ENCODE measurements at places on chromosomes 7 and 10.

DNA sequence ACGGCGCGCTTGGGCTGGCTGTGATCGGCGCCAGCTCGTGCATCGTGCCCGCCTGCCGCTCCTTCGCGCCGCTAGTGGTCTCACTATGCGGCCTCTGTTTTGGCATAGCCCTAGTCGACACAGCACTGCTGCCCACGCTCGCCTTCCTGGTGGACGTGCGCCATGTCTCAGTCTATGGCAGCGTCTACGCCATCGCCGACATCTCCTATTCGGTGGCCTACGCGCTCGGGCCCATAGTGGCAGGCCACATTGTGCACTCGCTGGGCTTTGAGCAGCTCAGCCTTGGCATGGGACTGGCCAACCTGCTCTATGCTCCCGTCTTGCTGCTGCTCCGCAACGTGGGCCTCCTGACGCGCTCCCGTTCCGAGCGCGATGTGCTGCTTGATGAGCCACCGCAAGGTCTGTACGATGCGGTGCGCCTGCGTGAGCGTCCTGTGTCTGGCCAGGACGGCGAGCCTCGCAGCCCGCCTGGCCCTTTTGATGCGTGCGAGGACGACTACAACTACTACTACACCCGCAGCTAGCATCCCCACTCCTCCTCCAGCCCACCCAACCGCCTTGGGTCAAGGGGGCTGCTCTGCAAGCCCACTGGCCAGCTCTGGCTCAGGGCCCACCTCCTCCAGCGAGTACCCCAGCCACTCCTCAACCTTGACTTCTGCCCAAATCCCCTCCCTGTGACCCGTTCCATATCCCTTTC, 1.9 kb downstream of the SLC18A3 start:
- no peak overlapping the region for H3K4me3 ChIP-seq
- no peaks in the 10 kb centered on the region for H3K36me3 ChIP-seq
- no peak for DNase-seq
- peaks cover 70% of the 10 kb centered on the region for H3K27me3 ChIP-seq

- no peaks in the 10 kb centered on the region for H3K36me3 ChIP-seq
- no peak overlapping the region for H3K27ac ChIP-seq
- H3K4me1 ChIP-seq = no peaks in the 10 kb centered on the region
These were observed 22.3 kb upstream of the SEC61G start for GRCh38 chr7:54781134-54781920.

- H3K4me3 ChIP-seq = no peak overlapping the region
- no peak for DNase-seq
- peaks cover 1% of the 10 kb centered on the region for H3K4me1 ChIP-seq
- no peak overlapping the region for H3K27ac ChIP-seq
- H3K27me3 ChIP-seq = no peaks in the 10 kb centered on the region
- H3K36me3 ChIP-seq = no peaks in the 10 kb centered on the region
These were observed 90.0 kb upstream of the AOAH start for GRCh38 chr7:36814311-36814710.

GRCh38 chr7:45258533-45259226, 101.1 kb downstream of the RAMP3 start:
- H3K4me3 ChIP-seq = no peak overlapping the region
- H3K4me1 ChIP-seq = no peaks in the 10 kb centered on the region
- peaks cover 9% of the 10 kb centered on the region for H3K27me3 ChIP-seq
- H3K27ac ChIP-seq = no peak overlapping the region
- H3K36me3 ChIP-seq = no peaks in the 10 kb centered on the region
- no peak for DNase-seq

DNA sequence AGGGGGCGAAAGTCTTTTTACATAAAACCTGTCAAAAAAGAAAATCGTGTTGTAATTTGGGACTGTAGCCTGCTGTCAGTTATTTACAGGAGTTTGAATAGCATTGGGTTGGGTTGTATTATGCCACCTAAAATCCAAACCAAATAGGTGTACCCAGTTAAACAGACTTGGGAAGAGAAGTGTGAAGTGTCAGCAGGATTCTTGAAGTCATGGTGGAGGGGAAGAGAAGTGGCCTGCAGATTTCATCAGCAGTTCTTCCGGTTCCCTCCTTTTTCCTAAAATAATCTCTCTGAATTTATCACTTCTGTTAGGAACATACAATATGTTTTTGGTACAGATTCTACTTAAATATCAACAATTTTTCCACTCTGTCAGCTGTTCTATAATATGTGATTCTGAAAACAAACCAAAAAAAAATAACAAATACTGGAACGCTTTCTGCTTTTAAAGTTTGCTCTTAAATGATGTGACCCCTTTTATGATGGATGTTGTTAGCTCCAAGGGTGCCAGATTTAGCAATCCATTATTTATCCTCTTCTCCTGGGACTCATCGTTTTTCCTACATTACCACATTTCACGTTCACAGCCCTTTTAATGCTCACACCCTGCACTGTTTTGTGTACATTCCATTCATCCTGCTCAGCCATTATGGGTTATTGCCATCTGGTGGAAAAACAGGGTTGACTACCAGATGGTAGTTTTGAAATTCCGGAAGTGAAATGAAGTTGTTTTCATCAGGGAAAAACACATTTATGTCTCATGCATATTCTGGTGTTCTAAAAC, 18.7 kb upstream of the ARHGAP12 start:
- H3K4me3 ChIP-seq = no peak overlapping the region
- no peaks in the 10 kb centered on the region for H3K36me3 ChIP-seq
- no peaks in the 10 kb centered on the region for H3K4me1 ChIP-seq
- no peak overlapping the region for H3K27ac ChIP-seq
- no peak for DNase-seq
- peaks cover 1% of the 10 kb centered on the region for H3K27me3 ChIP-seq

- peaks cover 21% of the 10 kb centered on the region for H3K36me3 ChIP-seq
- DNase-seq = peak; percentile 73
- no peak overlapping the region for H3K4me3 ChIP-seq
These were observed 26.4 kb downstream of the HIF1AN start for GRCh38 chr10:100562008-100562672.

DNA sequence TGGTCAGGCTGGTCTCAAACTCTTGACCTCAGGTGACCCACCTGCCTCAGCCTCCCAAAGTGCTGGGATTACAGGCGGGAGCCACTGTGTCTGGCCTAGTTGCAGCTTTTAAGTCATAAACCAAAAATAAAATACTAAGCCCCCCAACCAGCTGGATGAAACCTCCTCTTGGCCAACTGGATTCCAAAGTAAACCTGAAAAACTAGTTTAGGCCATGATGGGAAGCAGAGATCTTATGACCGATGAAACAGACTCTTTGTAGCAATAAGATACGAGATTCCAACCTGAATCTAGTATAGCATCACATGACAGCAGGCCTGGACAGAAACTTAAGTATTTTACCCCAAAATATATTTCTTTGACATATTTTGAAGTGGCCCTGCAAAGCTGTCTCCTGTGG, 9.1 kb upstream of the MCM10 start:
- H3K4me3 ChIP-seq = no peak overlapping the region
- H3K4me1 ChIP-seq = peaks cover 2% of the 10 kb centered on the region
- peaks cover 5% of the 10 kb centered on the region for H3K27me3 ChIP-seq
- no peaks in the 10 kb centered on the region for H3K36me3 ChIP-seq
- DNase-seq = no peak
- no peak overlapping the region for H3K27ac ChIP-seq

GRCh38 chr10:116737627-116738327, 4.6 kb downstream of the HSPA12A start:
- no peak for DNase-seq
- H3K4me1 ChIP-seq = no peaks in the 10 kb centered on the region
- no peaks in the 10 kb centered on the region for H3K36me3 ChIP-seq
- no peak overlapping the region for H3K27ac ChIP-seq

DNA sequence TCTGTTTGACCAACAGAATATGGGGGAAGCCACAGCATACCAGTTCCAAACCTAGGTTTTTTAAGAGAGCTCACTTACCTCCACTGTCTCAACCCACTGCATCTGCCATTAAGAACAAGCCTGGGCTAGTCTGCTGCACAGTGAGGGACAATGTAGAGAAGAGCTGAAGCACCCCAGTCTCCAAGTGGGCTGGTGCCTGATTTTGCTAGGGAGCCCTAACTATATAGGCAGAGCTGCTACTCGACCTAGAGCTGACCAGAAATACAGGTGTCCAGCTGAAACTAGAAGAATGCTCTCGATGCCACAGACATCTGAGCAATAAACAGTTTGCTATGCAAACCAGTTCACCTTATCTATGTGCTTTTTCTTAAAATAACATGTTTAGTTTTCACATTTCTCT, 106.9 kb upstream of the BET1 start:
- H3K4me1 ChIP-seq = no peaks in the 10 kb centered on the region
- H3K27ac ChIP-seq = no peak overlapping the region
- H3K36me3 ChIP-seq = no peaks in the 10 kb centered on the region
- no peak overlapping the region for H3K4me3 ChIP-seq
- H3K27me3 ChIP-seq = peaks cover 4% of the 10 kb centered on the region

- H3K36me3 ChIP-seq = no peaks in the 10 kb centered on the region
- no peak overlapping the region for H3K4me3 ChIP-seq
- H3K27ac ChIP-seq = peak overlapping the region; percentile 76
These were observed 153.5 kb upstream of the MTPN start for GRCh38 chr7:136130511-136131303.

- H3K4me3 ChIP-seq = no peak overlapping the region
- H3K4me1 ChIP-seq = peaks cover 7% of the 10 kb centered on the region
- H3K27me3 ChIP-seq = peaks cover 23% of the 10 kb centered on the region
- no peak for DNase-seq
- H3K27ac ChIP-seq = no peak overlapping the region
These were observed 16.1 kb upstream of the DMBT1 start for GRCh38 chr10:122544493-122544892.

DNA sequence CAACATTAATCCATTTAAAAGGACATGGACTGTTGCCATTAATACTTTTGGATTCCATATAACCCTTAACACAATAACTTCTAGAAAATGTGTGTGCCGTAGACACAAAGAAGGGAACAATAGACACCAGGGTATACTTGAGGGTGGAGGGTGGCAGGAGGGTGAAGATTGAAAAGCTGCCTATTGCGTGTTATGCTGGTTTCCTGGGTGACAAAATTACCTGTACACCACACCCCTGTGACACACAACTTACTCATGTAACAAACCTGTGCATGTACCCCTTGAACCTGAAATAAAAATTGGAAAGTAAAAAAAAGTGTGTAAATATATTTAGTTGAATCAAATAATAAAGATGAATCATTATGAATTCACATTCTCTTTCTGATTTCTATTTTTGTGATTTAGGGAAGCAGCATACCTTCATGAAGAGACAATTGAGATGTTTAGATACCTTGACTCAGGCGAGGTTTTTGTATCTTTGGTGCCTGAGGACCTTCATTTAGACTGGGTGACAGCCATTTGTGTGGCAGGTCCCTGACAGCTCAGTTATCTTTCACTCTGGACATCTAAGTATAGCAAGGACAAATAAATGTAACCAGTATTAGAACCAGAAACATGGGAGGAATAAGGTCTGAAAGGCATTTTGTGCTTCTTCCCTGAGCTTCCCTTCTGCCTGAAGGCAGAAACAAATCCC, 28.7 kb downstream of the GIMAP8 start:
- H3K36me3 ChIP-seq = peaks cover 56% of the 10 kb centered on the region
- H3K27ac ChIP-seq = peak overlapping the region; percentile 64
- H3K4me1 ChIP-seq = peaks cover 76% of the 10 kb centered on the region

DNA sequence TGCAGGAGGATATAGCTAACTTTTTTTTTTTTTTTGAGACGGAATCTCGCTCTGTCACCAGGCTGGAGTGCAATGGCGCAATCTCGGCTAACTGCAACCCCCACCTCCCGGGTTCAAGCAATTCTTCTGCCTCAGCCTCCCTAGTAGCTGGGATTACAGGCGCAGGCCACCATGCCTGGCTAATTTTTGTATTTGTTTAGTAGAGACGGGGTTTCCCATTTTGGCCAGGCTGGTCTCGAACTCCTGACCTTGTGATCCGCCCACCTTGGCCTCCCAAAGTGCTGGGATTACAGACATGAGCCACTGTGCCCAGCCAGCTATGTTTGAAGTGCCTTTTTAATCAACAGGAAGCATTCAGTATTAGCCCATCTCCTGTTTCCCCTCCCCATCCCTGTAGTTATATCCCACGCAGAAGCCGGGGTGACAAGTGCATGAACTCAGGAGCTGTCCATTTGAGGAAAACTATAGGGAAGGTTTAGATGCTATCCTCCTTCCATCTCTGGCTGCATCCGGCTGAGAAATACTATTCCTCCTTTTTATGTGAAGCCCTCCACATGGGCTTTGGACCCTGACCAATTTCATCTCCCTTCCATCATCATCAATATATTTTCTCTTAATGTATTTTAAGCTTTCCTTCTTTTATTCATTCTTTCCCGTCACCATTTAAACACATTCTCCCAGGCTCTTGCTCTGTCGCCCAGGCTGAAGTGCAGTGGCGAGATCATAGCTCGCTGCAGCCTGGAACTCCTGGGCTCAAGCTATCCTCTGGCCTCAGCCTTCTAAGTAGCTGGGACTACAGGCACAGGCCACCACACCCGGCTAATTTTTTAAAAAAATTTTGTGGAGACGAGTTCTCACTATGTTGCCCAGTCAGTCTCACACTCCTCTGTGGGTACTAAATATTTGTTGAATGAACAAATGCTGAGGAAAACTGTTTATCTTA, 1.3 kb upstream of the POT1 start:
- H3K4me1 ChIP-seq = peaks cover 25% of the 10 kb centered on the region
- peaks cover 9% of the 10 kb centered on the region for H3K27me3 ChIP-seq
- no peak overlapping the region for H3K27ac ChIP-seq

DNA sequence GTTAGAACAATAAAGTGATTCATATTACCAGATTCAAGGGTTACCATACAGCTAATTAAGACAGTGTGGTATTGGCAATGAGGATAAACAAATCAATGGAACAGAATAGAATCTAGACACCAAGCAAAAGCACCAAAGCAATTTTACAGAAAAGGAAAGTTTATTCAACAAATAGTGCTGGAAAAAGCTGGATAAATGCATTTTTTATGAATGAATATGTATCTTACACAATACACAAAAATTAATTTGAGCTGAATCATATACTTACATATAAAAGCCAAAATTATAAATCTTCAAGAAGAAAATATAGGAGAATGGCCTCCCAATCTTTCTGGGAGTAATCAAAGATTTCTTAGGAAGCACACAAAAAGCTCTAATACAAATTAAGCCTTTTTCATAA, 220.4 kb upstream of the PTN start:
- H3K27ac ChIP-seq = no peak overlapping the region
- H3K4me3 ChIP-seq = no peak overlapping the region
- no peak for DNase-seq
- no peaks in the 10 kb centered on the region for H3K36me3 ChIP-seq
- no peaks in the 10 kb centered on the region for H3K27me3 ChIP-seq

- DNase-seq = no peak
- H3K4me1 ChIP-seq = no peaks in the 10 kb centered on the region
- H3K27ac ChIP-seq = no peak overlapping the region
- no peaks in the 10 kb centered on the region for H3K27me3 ChIP-seq
These were observed 78.3 kb upstream of the CTBP2 start for GRCh38 chr10:125238682-125239081.
